MCF 10A (cell line): ENCODE measurements at places on chromosomes 3 and 15. TPM values are rescaled to one million over a fixed set of nuclear protein-coding genes. Genes with fewer than 3 reads are reported as not detected.
A peak's percentile ranks its signal among the peaks of the same experiment; 100 is the strongest.

Gene AP3B2
- 6.1 and 7.5 TPM in 2 replicates for total RNA-seq

Gene MGLL
- 12.6 and 25.3 TPM in 2 replicates for total RNA-seq

DNA sequence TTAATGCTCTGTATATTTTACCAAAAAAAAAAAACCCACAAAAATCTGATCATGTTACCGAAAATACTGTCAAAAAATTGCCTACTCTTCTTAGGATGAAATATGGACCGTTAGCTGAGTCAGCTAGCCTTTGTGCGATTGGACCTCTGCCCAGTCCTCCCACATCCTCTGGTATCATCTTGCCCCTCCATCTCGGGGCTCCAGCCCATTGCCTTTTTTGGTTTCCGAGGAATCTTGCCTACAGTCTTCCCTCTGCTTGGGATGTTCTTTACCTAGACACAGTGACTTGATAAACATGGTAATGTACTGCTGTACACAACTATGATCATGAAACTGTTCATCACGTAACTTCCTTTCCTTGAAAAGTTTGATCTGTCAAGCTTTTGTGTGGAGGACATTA, 371.4 kb downstream of the SV2B start:
- H3K36me3 ChIP-seq: no peaks in the 10 kb centered on the region
- no peak for DNase-seq
- H3K27ac ChIP-seq: no peak overlapping the region
- no peak overlapping the region for H3K4me3 ChIP-seq

GRCh38 chr3:52193065-52193464, 4.9 kb upstream of the ALAS1 start:
- no peak overlapping the region for H3K27ac ChIP-seq
- H3K4me3 ChIP-seq: no peak overlapping the region
- H3K36me3 ChIP-seq: no peaks in the 10 kb centered on the region
- no peaks in the 10 kb centered on the region for H3K27me3 ChIP-seq

GRCh38 chr3:71681224-71681668, 44.0 kb downstream of the EIF4E3 start:
- H3K27ac ChIP-seq: peak overlapping the region; percentile 83
- peak overlapping the region; percentile 33 for H3K4me3 ChIP-seq
- H3K27me3 ChIP-seq: no peaks in the 10 kb centered on the region
- H3K36me3 ChIP-seq: no peaks in the 10 kb centered on the region
